ENCODE measurements at places on chromosomes 6 and 20.

- no peak for DNase-seq
Measured at GRCh38 chr6:102313699-102314098, 920.2 kb downstream of the GRIK2 start.

DNA sequence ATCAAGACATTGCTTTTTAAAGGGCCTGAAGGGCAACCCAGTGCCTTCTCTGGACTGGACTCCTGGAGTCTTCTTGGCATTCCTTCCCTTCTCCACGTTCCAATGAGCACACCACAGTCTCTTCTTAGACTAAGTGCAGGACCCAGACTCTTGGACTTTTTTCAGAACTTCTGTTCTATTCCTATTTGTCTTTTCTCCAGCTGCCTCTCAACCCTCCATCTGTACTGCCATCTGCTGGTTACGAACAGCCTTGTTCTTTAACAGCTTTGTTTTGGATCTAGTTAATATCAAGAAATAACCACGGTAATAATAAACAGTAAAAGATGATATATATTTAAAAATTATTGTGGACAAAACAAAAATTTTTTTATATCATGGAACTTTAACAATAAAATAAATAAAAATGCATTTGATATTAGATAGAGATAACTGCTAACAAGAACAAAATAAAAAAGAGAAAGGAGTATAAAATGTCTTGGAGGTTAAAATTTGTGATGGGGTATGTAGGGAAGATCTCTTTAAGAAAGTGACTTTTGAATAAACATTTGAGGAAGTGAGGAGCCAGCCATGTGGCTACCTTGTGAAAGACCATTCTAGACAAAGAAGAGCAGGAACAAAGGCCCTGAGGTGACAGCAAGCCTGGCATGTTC is 105.1 kb upstream of the HCRTR2 start:
- no peak for DNase-seq

DNA sequence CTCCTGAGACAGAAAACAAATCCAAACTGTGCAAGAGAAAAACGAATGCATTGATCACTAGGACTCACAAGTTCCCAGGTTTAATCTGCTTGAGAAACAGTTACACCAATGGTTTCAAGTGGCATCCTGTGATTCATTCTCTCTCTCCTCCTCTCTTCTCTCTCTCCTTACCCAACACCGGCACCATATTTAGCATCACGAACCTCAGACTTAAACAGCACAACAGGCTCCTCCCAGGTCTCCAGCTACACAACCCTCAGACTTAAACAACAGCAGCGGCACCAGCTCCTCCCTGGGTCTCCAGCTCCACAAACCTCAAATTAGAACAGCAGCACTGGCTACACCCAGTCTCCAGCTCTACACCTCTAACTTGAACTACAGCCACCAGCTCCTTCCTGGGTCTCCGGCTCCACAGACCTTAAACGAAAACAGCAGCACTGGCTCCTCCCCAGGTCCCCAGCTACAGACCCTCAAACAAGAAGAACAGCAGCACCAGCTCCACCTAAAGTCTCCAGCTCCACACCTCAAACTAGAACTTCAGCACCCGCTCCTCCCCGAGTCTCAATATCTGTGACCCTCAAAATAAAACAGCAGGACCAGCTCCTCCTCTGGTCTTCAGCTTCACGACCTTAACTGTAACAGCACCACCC is 355.9 kb downstream of the PREX1 start:
- DNase-seq: no peak

DNA sequence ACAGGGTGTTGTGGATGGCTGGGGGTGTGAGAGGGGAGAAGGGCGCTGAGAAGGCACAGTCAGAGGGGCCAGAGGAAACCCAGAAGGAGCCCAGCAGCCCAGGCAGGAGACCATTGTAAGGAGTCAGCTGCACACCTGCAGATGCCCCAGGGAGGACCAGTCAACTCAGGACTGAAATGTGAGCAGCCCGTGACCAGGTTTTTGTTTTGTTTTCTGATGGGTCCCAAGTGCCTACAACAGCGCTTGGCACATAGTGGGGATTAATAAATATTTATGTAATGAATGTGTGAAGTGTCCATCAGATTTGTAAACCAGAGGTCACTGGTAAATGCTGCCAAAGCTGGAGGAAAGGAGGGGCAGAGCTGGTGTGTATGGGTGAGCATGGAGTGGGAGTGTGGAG is 30.2 kb downstream of the TRAM2 start:
- DNase-seq: no peak

DNA sequence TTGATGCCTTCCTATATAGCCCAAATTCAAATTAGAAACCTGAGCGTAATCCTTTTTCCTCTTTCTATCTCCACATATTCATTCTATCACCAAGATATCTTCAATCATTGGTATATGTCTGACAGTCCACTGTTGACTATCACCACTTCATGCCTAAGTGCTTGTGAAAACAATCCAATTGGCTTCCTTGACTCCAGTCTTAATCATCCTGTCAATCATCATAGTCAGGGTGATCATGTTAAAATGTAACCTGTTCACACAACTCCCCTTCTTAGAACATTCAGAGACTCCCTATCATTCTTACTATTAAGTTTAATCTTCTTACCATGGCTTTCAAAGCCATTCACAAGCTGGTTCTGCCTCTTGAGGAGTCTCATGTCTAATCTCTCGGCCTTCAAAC is 616.7 kb downstream of the PHF3 start:
- no peak for DNase-seq

GRCh38 chr6:43761666-43762409 is 8.2 kb upstream of the VEGFA start:
- no peak for DNase-seq

DNA sequence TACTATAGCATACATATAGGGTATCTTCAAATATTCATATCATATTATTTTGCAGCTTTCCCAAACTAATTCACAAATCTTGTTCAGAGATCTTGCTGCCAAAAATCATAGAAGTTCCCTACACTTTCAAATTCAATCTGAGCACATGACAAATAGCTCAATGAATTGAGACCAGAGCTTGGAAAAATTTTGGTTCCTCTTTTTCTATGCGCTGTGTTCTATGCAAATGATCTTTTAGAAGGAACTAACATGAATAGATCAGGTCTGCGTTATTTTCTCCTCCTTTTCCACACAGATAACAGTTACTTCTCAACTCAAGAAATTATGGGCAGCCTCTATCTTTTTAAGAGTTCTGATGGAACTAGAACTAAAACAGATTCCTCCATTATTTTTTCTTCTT is 316.3 kb downstream of the ARHGAP18 start:
- DNase-seq: no peak

DNA sequence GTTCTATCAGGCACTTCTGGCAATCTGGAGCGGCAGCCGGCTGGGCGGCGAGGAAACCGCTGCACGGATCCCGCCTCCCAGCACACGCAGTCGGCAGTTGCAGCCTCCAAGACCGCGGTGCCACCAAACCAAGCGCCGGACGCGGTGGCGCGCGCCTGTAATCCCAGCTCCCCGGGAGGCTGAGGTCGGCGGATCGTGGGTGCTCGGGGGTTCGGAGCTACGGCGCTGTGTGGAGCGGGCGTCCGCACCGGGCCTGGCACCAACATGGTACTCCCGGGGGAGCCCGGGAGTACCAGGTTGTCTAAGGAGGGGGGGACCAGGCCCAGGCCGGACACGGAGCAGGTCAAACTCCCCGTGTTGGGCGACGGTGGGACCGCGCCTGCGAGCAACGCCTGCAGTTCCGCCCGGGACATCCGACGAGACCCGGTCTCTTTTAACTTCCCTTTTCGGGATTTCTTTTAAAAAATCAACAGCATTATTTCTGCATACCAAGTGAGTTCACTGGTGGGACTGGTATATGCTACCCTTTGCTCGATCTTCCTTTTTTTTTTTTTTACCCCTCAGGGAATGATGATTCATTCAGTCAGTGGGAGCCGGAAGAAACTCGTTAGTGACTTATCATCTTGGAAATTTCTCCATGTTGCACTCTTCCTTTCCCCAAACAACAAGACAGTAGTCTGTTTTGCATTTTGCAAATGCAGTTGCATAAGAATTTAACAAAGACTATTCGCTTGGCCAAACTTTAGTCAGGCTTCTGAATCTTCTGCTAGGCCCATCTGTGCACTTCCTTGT is 27.6 kb downstream of the ZNF311 start:
- DNase-seq: no peak

DNA sequence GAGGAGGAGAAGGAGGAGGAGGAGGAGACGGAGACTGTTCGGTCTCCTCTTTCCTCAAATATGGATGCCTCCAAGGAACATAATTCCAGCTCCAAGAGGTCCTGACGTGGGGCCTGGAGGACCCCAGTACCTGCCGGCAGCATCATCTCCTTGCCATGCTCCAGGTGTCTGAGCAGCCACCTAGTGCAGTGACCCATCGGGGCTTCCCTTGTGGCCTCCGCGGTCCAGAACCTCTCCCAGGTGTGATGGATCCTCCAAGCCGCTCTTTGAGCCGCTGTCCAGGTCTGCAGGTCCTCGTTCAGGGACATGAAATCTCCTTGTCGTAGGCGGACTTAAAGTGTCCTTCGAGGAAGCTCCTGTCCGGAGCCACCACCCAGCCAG is 35.8 kb upstream of the HLA-C start:
- DNase-seq: no peak

DNA sequence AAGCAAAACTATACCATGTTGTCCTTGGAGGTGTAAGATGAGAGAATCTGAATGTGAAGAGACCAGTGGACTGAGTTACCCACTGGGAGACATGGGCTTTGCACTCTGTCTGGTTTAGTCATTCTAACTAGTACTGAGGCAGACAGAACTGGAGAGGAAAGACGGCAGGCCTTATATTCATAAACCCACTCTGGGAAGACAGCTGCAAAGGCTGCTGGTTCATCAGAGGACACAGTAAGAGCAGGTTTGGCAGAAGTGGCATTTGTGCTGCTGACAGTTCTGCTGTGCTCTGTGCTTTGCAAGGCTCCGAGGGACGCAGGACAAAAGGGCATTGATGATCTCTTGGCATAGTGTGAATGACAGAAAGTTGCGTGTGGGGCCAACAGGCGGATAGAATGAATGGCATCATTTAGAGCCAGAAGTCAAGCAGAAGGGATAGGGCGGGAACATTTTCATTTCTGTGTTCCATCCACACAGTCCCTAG is 142.3 kb upstream of the TENT5A start:
- no peak for DNase-seq

Measured in activated T-cell treated with anti-CD3 and anti-CD28 coated beads for 48 hours (primary cell).